ENCODE measurements at places on chromosomes 3 and 15.
A peak's percentile ranks its signal among the peaks of the same experiment; 100 is the strongest.

- no peak for DNase-seq
Measured at GRCh38 chr15:78866803-78867202, 5.9 kb upstream of the MORF4L1 start.

DNA sequence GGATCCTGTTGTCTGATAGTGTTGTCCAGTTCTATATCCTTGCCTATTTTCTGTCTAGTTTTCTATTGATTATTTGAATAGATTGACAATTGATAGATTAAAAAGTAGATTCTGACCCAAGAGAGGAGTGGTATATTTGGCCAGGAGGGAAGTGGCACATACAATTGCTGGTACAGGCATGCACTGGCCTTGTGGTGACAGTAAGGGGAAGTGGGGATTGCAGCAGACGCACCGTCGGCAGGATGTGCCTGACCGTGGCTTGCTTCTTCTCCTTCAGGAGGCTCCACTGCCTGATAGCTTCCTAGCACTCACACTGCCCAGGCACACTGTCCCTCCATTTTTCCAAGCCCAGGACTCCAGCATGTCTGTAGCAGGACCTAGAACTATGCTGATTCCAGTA is 10.5 kb downstream of the GABRG3 start:
- no peak for DNase-seq

DNA sequence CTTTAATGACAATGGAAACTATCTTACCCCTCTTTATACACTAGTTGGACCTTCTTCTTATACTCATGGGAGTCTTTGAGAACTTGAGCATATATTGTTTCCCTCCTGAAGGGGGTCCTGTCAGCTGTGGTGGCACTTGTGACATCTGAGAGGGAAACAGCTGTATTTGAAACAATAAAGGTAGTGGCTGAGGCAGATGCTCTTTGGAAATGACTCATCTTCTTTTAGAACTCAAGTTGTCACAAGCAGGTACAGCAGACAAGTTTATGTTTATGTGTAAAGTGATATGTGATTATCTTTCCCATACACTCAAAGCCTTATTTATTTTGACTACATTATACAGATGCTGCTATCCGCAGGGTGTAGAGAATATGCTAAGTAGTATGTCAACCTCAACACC is 220.0 kb upstream of the GRM7 start:
- no peak for DNase-seq

GRCh38 chr3:137163241-137163871 is 205.6 kb downstream of the IL20RB start:
- DNase-seq, result no peak

DNA sequence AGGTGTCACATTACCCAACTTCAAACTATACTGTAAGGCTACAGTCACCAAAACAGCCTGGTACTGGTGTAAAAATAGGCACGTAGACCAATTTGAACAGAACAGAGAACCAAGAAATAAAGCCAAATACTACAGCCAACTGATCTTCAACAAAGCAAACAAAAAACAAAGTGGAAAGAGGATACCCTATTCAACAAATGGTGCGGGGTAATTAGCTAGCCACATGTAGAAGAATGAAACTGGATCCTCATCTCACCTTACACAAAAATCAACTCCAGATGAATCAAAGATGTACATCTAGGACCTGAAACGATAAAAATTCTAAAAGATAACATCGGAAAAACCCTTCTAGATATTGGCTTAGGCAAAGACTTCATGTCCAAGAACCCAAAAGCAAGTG is 13.1 kb downstream of the PEAK1 start:
- no peak for DNase-seq

DNA sequence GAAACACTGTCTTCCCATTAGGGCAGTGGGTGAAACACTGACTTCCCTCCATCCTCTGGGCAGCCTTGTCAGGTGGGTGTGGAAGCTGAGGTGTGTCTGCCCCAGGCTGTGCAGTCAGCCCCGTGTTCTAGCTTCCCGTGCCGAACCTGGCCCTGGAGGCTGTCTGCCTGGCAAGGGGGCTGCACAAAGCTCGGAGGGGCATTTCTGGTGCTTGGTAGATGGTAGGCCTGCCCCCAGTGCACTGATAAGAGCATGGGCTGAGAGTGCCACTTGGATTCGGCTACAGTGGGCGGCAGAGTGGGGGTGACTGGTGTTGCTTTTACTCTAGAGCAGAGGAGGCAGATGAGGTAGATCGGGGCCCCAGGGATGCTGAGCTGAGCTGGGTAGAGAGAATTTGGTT is 21.3 kb downstream of the IGF1R start:
- DNase-seq, result no peak

GRCh38 chr15:65115086-65115485 is at the start of gene UBAP1L:
Gene UBAP1L, minus strand, starts transcription at chr15:65115200. Its CDS starts 8,985 bp downstream, at chr15:65106215.
- DNase-seq, result no peak

DNA sequence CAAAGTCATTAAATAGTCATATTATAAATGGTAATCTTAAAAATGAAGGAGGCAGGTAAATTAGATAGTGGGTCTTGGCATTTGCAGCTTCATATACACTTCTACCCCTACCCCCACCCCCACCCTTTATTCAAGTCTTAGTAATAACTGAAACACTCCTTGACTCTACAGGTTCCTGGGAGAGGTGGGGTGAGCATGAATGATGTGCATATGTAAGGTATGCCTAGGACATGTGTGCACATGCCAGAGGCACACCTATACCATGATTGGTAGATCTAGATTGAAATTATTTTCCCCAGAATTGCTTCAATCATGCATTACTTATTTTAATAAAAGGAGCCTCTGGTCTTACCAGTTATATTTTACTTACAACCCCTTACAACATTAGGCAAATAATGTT is 40.1 kb upstream of the PDCD6IP start:
- DNase-seq, result no peak

- DNase-seq, result peak; percentile 51
Measured at GRCh38 chr3:127547761-127548605, 42.5 kb downstream of the TPRA1 start.

GRCh38 chr3:33750211-33750548 is 32.1 kb upstream of the CLASP2 start:
- DNase-seq, result no peak

- DNase-seq, result no peak
Measured at GRCh38 chr3:125186261-125186787, 26.2 kb downstream of the SLC12A8 start.

- DNase-seq, result no peak
Measured at GRCh38 chr3:36011791-36012190, 368.5 kb upstream of the STAC start.

- no peak for DNase-seq
Measured at GRCh38 chr3:112685420-112685819, 44.5 kb upstream of the CCDC80 start.

- DNase-seq, result no peak
Measured at GRCh38 chr15:63476229-63476632, 28.2 kb upstream of the USP3 start.

DNA sequence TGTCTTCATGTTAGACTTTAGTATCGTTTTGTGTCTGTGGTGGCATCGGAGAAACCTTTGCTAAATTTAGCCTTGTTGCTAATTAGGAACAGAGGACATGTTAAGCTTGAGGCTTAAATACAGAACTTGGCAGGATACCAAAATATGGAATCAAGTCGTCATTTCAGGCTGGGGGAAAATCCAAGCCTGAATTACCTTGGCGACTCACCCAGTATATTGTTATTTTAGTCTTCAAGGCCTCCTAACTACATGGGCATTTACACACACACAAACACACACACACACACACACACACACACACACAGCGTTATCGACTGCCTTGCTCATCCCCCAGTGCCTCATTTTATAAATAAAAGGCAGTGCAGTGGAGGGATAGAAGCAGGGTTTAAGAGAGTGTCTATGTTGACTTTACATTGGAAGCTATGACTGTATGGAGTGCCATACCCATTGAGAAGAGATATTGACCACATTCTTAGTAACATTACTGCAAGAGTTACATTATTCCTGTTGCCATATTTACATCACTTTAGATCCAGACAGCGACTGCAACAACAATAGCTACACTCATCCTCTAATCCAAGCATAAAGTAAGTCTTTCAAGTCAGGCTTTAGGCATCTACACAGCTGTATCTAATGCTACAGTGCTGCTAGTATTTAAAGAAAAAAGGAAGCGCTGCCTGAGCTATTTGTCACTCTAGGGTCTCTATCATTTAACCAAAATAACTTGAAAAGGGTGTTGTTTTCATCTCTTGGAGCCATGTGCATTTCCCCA is 210.8 kb upstream of the SEMA6D start:
- DNase-seq, result no peak

DNA sequence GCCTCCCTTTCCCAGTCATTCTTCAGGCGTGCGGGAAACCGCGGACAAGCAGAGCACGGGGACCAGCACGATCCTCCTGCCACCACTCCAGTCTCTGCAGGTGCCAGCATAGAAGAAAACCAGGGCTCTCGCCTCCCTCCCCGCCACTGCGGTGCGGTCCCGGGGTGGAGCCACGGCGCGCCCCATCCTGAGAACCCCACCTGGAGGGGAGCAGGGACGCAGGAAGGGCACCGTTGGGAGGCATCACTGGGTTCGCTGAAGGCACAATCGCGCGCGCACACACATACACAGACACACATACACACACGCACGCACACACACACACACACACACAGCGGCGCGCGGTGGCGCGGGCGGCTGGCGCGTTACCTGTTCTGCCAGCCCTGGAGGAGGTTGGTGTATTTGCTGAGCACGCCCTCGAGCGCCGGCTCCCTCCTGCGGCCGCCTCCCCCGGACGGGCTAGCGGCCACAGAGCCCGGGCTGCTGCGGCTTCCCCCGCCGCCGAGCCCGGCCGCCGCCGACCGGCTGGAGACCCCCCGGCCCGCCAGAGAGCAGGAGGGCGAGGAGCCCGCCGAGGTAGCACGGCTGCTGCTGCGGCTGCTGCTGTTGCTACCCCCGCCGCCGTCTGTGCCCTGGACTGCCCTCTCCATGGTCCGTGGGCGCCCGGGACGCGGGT is 394 bp downstream of the OSBPL10 start:
- peak; percentile 69 for DNase-seq

- no peak for DNase-seq
Measured at GRCh38 chr15:46344915-46345314, 710.1 kb downstream of the SQOR start.

DNA sequence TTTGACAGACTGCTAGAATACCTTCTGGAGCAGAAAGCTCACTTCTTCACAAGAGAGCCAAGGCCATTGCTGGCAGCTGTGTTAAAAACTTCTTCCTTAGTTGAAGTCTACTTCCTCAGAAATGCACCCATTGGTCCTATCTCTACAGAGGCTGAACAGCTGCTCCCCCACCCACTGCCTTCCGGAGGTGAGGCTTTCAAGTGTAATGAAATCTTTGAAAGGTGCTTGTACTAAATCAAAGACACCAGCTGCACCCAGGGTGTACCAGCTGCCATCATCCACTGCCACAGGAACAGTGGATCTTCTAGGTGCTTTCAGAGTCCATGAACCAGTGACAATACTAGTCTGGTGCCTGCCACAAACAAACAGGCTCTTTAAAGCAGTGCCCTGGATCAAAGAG is 26.4 kb upstream of the HERC1 start:
- DNase-seq, result no peak

GRCh38 chr15:87121336-87121735 is 1041.7 kb downstream of the AGBL1 start:
- DNase-seq, result no peak

DNA sequence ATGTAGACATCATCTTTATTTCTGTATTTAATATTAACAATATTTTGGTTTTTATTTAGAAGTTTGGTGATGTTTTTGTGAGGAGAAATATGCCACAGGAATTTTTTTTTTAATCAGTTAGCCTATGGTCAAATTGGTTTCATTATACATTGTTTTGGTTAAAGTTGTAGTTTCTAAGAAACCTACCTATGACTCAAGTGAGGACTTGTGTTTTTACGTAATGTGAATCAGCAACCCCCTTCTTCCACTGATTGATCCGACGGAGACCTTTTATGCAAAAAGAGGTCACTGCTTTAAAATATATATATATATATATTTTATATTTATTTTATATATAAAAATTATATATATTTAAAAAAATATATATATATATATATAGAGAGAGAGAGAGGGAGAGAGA is 698.1 kb downstream of the FHIT start:
- no peak for DNase-seq

DNA sequence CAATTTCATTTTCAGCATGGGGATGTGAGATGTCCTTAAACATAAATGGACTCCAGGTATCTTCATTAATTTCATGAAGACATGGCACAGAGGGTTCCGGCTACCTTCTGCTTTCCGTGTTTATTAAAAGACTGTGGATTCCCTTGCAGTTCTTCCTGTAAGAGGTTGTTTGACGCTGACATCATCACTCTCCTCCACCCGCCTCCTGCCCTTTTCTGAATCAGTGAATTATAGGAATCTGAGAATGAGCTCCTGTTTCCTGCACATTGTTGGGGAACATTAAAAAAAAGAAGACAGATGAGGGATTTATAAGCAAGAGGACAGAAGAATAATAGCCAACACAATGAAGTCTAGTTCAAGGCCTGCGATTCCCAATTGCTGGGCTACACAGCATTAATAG is 191.3 kb downstream of the LPP start:
- DNase-seq, result no peak

DNA sequence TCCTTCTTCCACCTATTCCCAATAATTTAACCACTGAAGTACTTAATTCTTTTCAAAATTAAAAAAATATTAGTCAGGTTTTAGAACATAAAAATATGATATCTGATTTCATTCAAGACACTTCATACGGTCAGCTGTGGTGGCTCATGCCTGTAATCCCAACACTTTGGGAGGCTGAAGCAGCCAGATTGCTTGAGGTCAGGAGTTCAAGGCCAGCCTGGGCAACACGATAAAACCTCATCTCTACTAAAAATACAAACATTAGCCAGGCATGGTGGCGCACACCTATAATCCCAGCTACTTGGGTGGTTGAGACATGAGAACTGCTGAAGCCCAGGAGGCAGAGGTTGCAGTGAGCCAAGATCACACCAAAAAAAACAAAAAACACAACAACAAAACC is 56.7 kb downstream of the NBEAL2 start:
- no peak for DNase-seq

- DNase-seq, result no peak
Measured at GRCh38 chr3:46703013-46703520, 1.9 kb downstream of the TMIE start.

DNA sequence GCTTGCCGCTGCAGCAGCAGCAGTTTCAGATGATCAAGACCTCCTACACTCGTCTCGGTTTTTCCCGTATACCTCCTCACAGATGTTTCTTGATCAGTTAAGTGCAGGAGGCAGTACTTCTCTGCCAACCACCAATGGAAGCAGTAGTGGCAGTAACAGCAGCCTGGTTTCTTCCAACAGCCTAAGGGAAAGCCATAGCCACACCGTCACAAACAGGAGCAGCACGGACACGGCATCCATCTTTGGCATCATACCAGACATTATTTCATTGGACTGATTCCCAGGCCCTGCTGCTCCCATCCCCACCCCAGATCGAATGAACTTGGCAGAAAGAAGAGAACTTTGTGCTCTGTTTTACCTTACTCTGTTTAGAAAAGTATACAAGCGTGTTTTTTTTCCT is 17.6 kb downstream of the CALML4 start:
- no peak for DNase-seq

GRCh38 chr15:78266806-78267205 is 2.4 kb downstream of the DNAJA4 start:
- DNase-seq, result no peak
